ENCODE measurements at places on chromosomes 3 and 15. TPM values are rescaled to one million over a fixed set of nuclear protein-coding genes. Genes with fewer than 3 reads are reported as not detected.

AGBL1 gene
- not detected for total RNA-seq

CRABP1 gene
- not detected for total RNA-seq

C3orf22 gene
- not detected for total RNA-seq

CPNE4 gene
- total RNA-seq, result not detected

PCOLCE2 gene
- total RNA-seq, result 122 TPM

RTP3 gene
- total RNA-seq, result not detected

PDZRN3 gene
- 33.9 TPM for total RNA-seq

GHSR gene
- not detected for total RNA-seq

TJP1 gene
- 37.8 TPM for total RNA-seq

TLR9 gene
- total RNA-seq, result under 0.01 TPM

CEP19 gene
- total RNA-seq, result 2.5 TPM

ACSBG1 gene
- not detected for total RNA-seq

GPR149 gene
- not detected for total RNA-seq

ADIPOQ gene
- not detected for total RNA-seq

DGKG gene
- 2.5 TPM for total RNA-seq

CNTN3 gene
- 0.17 TPM for total RNA-seq

CCNB2 gene
- 4.6 TPM for total RNA-seq

NAALADL2 gene
- total RNA-seq, result 9.5 TPM

FRMD5 gene
- 9.3 TPM for total RNA-seq

OGG1 gene
- total RNA-seq, result 23.5 TPM

MAGI1 gene
- total RNA-seq, result 11.3 TPM

COMMD4 gene
- 80.1 TPM for total RNA-seq

MME gene
- 81.5 TPM for total RNA-seq

TRIM59 gene
- total RNA-seq, result 5.8 TPM

PROS1 gene
- total RNA-seq, result 17.9 TPM

CD96 gene
- under 0.01 TPM for total RNA-seq

SPTBN5 gene
- total RNA-seq, result 0.17 TPM

DAZL gene
- total RNA-seq, result not detected

LYZL4 gene
- not detected for total RNA-seq

CCRL2 gene
- 0.16 TPM for total RNA-seq

PLSCR2 gene
- total RNA-seq, result 0.32 TPM

C3orf70 gene
- total RNA-seq, result 0.34 TPM

HYAL1 gene
- total RNA-seq, result 2.7 TPM

GSK3B gene
- 26.4 TPM for total RNA-seq

FETUB gene
- total RNA-seq, result not detected

KAT2B gene
- 8.7 TPM for total RNA-seq

ZIC1 gene
- total RNA-seq, result not detected

PLCH1 gene
- 0.09 TPM for total RNA-seq

EXD1 gene
- not detected for total RNA-seq

RAD51 gene
- total RNA-seq, result 1.4 TPM

FEZF2 gene
- total RNA-seq, result not detected

RYR3 gene
- under 0.01 TPM for total RNA-seq

KY gene
- total RNA-seq, result 0.69 TPM

CFAP20DC gene
- total RNA-seq, result 1.0 TPM

PIGX gene
- total RNA-seq, result 6.5 TPM

IP6K1 gene
- total RNA-seq, result 31.9 TPM

TEX55 gene
- total RNA-seq, result not detected

SAMMSON gene
- not detected for total RNA-seq

SEMA3B gene
- 36.9 TPM for total RNA-seq

DUOXA2 gene
- not detected for total RNA-seq

FGF7 gene
- 393 TPM for total RNA-seq

SH2D7 gene
- not detected for total RNA-seq

SLC28A1 gene
- not detected for total RNA-seq

RLBP1 gene
- not detected for total RNA-seq

OSBPL10 gene
- total RNA-seq, result 5.0 TPM

UBXN7 gene
- total RNA-seq, result 19.8 TPM

LRRC49 gene
- total RNA-seq, result 23.6 TPM

QRICH1 gene
- 59.1 TPM for total RNA-seq

NANOGP8 gene
- total RNA-seq, result not detected
